ENCODE measurements at places on chromosomes 13 and 19.

GRCh38 chr13:113998781-113999617 is 25.1 kb upstream of the C13orf46 start:
- no peak for DNase-seq

GRCh38 chr13:112900691-112901091 is 68.3 kb upstream of the MCF2L start:
- DNase-seq: no peak

DNA sequence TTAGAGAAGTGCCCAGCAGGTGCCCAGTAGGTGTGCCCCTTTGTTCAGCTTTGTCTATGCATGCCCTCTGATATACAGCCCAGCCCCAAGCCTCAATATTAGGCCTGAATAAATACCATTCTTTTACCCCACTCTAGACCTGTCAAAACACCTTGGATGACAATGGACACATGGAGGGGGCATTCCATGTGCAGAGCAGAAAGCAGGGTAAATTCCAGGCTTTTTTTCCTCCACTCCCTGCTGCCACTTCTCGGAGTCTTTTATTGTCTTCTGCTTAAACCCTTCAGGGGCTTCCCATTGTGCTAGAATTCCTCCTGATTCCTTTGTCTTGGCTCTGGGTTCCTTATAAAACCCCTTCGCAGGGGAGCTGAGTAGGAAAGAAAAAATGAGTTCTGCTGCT is 5.8 kb upstream of the FRY start:
- DNase-seq: no peak

- no peak for DNase-seq
Measured at GRCh38 chr19:10206226-10206885, 11.6 kb upstream of the DNMT1 start.

DNA sequence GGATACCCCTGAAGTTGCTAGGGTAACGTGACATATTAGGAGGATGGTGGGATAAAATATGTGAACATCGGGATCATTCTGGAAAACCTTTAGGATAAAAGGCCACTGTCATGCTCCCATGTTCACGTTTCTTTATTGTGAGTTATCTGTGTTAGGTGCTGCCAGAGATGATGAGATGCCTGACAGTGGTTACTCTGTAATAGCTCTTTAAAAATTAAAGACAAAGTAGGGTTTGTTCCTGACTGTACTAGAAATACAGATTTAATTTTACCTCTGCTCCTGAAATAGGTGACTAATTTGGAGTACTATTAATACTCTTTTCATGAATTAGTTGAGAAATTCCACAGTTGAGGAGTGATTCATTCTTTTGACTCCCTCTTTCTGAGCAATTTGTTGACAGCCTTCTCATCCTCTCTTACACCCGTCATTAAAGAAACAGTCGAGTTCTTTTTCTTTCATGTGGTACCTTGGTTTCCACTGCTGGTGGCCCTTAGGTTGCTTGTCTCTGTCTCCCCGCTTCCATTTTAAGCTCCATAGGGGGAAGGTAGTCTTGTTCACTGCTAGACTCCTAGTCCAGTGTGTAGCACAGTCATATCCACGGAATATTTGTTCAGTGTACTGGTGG is 28.4 kb downstream of the SAE1 start:
- no peak for DNase-seq

DNA sequence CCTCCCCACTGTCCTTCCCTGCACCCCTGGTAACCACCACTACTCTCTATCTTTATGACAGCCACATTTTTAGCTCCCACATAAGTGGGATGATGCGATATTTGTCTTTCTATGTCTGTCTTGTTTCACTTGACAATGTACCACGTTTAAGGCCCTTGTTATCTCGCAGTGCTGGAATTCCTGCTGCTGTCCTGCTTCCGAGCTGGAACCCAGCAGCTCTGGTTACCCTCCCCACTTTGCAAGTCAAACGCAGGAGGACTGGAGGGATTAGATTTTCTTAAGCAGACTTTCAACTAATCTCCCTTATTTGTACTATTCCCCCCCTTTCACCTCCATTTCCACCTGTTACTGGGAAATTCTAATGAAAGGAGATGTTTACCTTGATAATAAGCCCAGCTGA is 59.1 kb upstream of the PDX1 start:
- DNase-seq: no peak

- no peak for DNase-seq
Measured at GRCh38 chr19:741506-742131, 9.3 kb upstream of the MISP start.

GRCh38 chr13:75762076-75762937 is 126.2 kb downstream of the LMO7 start:
- peak; percentile 7 for DNase-seq

GRCh38 chr13:31528176-31528575 is 211.2 kb upstream of the RXFP2 start:
- no peak for DNase-seq

DNA sequence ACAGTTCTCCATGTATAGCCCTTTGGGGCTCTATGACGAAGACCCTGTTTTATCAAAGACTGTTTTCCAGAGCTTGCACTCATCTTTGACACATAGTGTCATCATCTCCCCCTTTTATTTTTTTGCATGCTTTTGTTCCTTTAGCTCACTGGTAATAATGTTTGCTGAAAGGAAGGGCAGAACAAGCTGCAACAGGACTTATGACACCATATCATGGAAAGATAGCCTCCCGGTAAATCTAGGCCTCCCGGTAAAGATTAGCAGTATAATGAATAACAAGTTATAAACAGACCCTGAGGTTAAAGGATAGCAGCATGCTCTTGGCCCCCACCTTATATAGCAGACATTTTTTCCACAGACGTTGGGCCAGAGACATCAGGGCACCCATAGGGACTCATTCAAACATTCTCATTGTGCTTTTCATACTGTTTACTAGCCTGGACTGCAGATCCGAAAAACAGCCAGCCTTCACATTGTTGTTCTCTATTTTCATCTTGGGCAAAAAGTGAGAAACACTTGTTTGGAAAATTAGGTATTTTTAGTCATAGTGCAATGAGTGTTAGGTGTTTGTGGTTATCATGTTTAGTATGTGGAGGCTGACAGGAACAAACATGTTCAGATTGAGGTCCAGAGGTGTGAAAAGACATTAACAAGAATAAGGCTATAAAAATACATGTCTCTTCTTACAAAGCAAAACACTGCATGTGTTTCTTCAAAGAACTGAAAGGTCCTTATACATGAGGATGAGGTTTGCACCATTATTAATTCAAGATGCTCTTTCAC is 136.9 kb upstream of the SPRY2 start:
- DNase-seq: no peak

- no peak for DNase-seq
Measured at GRCh38 chr19:43641333-43641732, 1.7 kb upstream of the CADM4 start.

GRCh38 chr19:47518139-47518538 is 3.3 kb upstream of the NAPA start:
- peak; percentile 33 for DNase-seq

DNA sequence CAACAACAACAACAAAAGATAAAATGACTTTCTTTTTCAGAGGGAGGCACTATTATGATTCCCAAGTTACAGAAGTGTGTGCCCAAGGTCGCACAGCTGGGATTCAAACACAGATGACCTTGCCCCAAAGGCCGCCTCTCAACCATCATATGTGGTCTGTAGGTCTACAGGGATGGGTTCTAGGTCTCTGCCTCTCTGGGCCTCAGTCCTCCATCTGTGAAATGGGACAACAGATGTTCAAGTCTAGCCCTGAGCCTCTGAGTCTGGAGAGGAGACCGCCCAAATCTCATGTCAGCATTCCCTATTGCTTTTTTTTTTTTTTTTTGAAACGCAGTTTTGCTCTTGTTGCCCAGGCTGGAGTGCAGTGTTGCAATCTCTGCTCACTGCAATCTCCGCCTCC is 4.9 kb downstream of the NPAS1 start:
- no peak for DNase-seq

- DNase-seq: peak; percentile 89
Measured at GRCh38 chr19:41934849-41935374, 6.7 kb upstream of the ERFL start.

DNA sequence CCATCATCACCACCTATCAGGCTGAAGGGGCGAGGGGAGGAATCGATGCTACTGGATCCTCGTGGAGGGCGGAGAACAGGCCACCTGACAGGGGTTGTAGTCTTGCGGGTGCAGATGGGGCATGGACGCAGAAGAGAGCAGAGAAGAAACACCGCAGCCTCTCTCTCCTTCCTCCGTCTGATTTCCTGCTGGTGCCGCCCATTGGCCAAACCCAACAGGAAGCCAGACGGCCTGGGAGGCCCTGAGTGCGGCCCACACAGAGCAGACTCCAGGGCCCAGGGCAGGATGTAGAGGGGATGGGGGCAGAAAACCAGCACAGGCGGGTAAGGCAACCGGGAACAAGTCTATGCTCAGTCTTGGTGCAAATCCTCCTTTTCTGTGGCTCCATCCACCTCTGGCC is 15.4 kb downstream of the CEBPA start:
- no peak for DNase-seq

DNA sequence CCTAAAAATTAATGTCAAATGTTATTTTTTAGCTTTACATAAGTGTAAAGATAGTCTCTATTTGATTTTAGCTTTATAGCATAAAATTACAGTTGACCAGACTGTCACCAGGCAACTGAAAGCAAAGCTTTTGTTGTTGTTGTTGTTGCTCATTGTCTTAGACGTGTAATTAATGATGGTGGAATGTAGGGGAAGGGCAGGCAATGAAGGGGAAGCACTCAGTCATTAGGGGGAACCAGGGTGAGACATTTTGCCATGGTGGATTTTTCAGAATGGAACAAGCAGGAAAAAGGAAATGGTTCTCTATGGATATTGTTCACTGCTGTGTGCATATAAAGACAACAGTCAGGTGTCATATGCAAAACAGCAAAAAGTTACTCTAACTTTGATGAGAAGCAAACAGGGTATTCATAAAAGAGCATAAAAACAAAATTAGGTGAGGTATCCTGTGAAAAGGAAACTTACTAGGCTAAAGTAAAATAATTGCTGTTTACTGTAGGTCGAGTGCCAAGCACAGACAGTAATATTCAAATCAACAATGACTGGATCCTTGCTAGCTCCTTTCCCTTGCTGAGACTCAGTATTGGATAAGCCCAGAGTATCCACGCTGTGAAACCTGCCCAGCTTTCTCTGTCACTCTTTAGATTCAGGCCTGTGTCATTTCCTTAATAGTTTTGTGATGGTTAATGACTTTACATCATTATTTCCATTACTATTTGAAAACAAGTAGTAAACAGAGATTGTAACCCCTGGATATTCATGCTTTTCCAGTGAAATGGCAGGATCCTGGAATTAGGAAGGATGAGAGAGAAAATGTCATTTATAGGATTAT is 110.5 kb downstream of the LRCH1 start:
- no peak for DNase-seq

DNA sequence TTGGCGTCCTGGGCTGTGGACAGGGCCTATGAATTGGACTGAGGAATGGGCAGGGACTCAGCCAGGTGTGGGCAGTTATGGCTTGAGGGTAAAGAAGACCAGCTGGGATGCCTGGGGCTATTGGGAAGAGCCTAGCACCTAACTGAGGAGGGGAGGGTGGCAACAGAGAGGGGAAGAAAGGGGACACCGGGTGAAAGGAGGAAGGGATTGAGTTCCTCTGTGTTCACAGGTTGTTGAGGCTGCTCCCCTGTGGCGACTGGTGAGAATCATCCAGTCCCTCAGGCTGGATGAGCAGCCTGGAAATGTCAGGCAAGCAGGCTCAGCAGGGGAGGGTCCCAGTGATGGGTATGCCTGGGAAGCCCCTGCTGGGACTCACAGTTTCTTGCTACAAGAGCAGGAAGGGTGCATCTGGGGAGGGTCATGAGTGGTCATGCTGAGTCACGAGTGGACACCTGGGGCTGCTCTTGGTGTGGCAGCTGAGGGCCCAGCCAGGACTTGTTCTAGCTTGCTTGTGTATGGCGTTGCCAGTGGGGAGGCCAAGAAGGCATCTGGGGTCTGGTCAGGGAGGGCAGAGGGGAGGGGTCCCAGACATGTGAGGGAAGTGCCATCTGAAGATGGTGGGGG is 1.4 kb downstream of the ZNF324 start:
- DNase-seq: no peak

DNA sequence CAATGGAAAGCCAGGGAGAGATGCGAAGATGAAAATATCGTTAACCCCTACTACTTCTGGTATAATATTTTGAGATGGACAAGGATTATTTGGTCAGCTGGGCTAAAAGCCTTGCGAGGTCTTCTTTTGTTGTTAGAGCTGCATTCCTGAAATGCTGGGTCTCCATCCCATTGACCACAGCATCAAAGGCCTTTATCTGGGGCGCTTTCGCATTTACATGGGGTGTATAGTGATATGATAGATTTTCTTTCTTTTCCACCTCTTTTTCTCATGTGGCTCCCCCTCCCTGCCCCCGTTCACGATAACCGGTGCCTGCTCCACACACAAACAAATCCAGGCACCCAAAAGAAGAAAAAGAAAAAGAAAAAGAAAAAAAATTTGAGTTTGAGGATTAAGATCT is 77.5 kb downstream of the ZNF536 start:
- DNase-seq: no peak

DNA sequence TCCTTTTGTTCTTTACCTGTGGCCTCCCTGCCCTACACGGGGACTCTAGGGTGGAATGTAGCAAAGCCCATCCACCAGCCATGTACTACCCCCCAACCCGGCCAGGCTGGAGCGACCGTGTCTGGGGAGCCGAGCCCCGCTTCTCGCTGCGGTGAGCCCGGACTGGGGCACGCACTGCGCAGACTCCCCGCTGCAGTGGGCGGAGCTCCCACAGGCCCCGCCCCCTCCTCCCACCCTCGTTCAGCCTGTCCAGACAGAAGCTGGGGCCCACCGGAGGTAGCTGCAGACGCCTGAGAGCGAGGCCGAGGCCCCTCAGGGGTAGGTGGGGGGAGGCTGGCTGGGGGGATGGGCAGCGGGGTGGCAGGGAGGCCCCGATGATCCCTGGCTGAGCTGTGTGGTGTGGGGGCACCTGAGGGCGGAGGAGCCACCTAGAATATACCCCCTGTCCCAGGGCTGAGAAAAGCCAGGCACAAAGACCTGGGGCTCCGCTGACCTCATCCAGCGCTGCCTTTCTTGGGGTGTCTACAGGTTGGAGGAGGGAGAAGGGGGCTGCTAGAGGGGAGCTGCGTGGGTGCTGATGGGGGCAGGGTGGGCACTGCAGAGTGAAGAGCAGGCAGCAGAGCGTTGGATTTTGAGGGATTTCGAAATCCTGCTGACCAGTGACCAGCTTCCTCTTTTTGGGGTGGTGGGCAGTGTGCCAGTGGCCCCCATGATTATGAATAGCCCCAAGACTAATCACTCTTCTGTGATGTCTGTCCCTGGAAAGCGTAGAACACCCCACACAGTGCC is 17.3 kb downstream of the PLD3 start:
- DNase-seq: peak; percentile 57

DNA sequence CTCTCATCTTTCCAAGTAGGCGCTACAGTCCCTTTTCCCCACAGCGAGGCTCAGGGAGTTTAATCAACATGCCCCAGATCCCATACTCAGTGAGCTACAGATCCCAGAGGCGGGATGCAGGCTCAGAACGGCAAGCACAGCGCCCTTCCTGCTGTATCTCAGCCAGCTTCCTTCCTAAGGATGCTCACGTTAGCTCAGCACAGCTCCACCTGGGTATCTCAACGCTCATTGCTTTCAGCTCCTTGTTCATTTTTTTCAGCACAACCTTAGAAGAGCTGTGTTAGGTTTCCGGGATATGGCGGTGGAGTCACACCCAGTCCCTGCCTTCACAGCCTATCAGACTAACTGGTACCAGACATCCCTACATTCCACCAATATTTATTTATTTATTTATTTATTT is 3.1 kb upstream of the MEGF8 start:
- no peak for DNase-seq

GRCh38 chr19:15671237-15671821 is 1.6 kb upstream of the CYP4F12 start:
- DNase-seq: no peak
